ENCODE measurements at places on chromosomes 11 and 22.

DNA sequence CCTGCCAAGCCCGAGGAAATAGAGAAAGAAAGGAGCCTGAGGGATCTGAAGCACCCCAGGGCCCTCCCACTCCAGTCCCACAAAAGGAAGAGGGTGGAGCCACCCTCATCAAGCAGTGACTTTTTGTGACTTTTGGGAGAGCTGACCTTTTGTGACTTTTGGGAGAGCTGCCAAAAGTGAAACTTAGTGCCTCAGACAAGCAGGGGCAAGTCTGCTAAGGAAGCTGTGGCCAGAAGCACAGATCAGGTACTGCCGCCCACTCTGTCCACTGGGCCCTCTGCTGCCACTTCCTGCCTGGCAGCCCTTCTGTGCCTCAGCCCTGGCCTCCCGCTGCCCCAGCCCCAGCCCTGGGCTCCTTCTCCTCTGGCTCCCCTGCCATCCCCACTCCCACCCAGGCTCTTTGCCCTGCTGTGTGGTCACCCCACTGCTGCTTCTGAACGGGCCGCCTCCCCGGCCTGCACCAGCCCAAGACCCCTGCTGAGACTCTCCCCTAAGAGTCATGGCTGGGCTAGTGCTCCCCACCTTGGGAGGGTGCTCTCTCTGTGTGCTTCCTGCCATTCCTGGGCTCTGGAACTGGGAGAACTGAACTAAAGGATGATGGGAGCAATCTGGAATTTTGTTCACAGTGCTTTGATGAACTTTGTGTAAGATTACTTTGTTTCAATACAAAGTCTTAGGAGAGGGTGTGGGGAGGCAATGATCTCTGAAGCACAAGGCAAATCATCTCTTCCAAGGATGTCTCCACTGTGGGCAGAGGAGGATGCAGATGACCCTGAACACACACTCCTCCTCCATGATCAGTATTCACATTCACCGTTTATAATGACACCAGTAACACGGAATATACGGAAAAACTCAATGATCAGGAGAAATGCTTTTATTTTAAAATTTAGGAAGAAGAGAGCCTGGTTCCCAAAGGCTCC lies at the start of gene APOBEC3H:
Gene APOBEC3H (plus strand): TSS at position 147 of the 923 bp plus-strand sequence. CDS start 3,035 bp downstream, outside the sequence.
- DNase-seq, result peak; percentile 10

DNA sequence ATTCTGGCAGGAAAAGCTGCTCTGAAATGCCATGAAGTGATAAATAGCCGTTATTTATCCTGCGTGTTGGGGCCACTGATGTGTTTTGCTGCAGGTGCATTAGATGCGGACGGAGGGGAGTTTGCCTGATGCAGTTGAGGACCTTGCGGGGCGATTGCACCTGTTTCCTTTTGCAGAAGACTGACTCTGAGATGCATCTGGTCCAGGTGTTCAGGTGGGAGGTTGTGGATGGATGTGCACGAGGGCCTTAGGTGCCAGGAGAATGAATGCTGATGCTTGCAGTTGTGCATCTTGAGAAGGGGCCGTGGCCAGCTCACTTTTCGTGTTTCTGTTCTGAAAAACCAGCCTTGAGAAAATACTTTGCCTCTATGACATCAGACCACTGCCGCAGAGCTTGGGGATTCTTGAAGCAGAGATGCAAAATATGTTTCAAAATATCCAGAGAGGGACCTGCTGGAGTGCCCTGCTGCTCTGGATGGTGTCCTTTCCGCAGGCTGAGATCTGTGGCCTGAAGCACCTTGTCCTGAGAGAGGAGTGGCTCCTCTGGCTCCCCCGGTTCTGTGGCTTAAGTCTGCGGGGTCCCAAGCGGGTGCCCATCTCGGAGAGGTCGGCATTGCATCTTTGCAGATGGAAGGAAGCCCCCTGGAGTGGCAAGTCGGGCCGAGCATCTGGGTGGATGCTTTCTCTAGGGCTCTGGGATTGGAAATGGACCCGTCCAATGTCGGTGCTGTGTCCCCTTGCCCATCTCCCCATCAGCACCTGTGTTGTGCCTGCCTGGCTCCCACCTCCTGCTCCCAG lies 1031.1 kb downstream of the TBC1D22A start:
- no peak for DNase-seq

DNA sequence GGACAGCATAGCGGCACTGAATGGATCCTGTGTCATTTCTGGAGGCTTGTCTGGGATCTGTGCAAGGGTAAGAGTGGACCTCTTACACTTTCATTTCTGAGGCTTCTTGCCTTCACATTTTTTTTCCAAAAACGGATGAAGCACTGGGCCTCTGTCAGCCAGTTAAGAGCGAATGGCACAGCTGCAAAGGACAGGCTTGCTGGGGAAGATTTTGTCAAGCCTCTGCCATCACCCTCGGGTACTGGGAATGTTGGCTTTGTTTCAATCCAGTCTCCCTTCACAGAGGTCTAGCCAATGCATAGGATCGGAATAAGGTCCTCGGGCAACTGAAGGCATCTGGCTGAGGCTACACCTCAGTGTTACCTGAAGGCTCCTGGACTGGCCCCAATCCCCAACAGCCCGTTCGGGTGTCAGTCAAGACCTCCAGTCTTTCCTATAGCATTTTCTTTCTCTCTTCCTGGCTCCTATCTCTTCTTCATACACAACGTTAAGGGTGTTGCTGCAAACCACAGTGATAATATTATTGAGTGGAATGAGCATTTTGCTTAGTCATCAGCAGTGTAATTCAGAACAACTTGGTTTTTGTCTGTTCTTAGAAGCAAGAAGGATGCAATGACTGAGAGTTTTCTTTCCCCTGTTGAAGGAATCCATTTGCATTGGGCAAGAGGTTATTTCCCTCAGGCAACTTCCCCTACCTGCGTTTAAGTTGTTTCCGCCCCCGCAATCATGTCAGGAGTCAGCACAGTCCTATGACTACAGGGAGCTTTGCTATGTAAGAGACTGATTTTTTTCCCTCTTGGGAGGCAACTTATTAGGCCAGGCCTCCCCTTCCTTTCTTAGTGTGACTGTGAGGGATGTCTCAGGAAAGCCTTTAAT lies 22.8 kb downstream of the NPAT start:
- DNase-seq, result peak; percentile 38

- peak; percentile 96 for DNase-seq
Observed at GRCh38 chr22:46528121-46528610, 9.3 kb downstream of the CELSR1 start.

- DNase-seq, result peak; percentile 71
Observed at GRCh38 chr11:107999759-108000455, 8.8 kb upstream of the CUL5 start.

DNA sequence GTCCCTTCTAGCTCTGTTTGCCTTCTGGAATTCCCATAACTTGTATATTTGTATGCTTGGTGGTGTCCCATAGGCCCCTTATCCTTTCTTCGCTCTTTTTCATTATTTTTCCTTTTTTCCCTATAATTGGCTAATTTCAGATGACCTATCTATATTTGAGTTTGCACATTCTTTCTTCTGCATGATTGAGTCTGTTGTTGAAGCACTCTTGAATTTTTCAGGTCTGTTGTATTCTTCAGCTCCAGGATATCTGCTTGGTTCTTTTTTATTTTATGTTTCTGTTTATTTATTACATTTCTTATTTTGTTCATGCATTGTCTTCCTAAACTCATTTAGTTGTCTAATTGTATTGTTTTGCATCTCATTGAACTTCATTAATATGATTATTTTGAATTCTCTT lies 28.0 kb downstream of the NCAM1 start:
- DNase-seq, result no peak

DNA sequence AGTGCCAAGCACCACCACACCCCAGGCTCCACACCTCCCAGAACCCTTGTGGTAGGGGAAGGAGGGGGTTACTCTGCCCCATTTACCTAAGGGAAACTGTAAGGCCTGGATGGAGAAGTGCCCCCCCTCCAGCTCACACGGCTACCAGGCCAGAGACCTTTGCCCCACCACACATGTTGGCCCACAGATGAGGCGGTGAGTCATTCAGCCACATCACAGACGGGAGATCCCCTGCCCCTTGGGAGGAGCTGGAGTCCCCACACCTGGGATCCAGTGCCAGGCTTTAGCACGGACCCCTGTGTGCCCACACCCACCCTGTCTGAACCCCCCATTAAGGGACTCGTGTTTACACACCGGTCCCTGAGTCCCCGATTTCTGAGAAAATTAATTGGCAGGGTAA lies 24.9 kb downstream of the CDKN1C start:
- DNase-seq, result peak; percentile 31

DNA sequence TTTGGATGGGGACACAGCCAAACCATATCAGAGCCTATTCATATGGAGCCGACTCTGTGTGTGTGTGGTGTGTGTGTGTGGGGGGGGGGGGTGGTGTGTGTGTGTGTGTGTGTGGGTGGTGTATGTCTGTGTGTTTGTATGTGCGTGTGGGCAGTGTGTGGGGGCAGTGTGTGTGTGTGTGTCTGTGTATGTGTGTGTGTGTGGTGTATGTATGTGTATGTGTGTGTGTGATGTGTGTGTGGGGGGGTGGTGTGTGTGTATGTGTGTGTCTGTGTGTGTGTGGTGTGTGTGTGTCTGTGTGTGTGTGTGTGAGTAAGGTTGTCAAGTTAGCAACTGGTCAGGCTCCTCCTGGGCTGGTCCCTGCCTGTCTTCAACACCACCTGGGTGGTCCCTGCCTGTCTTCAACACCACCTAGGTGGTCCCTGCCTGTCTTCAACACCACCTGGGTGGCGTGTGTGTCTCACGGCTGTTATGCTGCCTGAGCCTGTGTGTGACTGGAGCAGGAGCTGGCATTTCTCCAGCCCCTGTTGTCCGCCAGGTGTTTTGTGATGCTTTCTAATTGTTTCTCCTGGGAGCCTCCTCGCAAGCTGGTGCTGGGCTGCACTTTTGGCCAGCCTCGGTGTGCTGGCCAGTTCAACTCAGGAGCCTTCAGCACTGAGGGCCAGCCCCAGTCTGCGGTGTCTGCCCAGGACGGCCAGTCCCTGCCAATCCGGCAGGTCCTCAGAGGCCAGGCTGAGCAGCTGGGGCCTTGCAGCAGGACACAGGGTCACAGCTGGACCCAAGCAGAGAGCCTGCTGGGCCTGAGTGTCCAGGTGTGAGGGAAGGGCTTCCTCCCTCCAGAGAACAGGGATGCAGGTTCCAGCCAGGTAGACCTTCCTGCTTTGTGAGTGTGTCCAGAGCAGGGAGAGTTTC lies 21.5 kb upstream of the PVALB start:
- no peak for DNase-seq

GRCh38 chr11:125412177-125412496 lies 83.9 kb downstream of the FEZ1 start:
- no peak for DNase-seq

- peak; percentile 82 for DNase-seq
Observed at GRCh38 chr22:27670701-27671412, 130.7 kb downstream of the MN1 start.

DNA sequence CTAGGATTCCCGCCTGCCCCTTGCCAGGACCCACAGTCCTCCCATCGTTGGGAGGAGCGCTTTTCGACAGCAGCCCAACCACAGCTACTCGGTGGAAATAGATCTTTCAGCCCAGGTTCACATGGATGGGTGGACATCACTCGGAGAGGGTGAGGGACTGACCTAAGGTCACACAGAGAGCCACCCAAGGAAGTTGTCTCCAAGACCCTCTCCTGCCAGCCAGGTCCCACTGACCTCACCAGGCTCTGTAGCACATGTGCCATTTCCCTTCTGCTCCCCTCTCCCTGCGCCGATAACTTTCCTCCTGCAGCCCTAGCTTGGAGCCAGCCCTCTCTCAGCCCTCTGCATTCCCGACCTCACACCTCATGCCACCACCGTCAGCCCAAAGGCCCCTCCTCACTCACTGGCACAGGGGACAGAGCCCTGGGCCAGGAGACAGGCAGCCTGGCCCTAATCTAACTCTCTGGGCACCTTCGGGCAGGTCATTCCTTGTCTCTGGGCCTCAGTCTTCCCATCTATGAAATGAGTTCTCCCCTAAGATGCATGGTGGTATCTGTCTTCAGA lies 4.7 kb downstream of the KCNJ4 start:
- DNase-seq, result peak; percentile 16

DNA sequence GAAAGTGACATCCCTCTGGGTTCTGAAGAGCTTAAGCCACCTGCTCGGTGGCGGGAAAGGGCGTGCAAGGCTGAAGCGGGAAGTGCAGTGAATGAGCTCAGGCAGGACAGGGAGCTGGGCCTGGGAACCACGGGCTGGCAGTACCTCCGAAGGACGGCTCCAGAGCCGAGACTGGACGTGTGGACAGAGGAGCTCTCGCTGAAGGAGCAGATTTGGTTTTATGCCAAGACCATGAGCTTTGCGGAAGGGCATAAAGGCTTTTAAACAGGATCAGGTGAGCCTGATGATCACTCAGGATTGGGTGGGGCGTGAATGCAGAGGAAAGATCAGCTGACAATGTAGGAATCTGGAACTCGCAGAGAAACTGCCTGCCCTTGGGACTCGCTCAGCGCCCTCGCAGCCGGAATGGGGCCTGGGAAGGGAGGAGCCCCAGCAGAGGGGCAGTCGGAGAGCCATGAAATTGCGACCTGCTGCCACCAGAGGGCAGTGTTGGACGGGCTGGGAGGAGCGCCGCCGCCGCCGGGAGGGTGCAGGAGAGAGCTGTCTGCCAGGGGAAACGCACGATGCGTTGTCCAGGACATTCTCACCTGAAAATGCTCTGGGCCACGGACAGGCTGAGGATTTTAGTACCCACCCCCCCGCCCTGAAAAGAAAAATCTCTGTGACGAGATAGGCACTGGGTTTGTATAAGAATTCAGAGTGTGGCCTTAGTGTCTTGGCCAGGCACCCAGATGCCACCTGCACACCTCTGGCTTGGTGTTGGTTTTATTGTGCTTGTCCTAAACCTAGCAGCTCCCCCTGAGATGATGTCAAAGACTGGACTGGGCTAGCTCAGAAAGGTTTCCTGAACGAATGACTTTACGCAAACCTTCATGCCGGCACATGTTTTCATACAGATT lies 324.4 kb downstream of the NTM start:
- DNase-seq, result peak; percentile 94

DNA sequence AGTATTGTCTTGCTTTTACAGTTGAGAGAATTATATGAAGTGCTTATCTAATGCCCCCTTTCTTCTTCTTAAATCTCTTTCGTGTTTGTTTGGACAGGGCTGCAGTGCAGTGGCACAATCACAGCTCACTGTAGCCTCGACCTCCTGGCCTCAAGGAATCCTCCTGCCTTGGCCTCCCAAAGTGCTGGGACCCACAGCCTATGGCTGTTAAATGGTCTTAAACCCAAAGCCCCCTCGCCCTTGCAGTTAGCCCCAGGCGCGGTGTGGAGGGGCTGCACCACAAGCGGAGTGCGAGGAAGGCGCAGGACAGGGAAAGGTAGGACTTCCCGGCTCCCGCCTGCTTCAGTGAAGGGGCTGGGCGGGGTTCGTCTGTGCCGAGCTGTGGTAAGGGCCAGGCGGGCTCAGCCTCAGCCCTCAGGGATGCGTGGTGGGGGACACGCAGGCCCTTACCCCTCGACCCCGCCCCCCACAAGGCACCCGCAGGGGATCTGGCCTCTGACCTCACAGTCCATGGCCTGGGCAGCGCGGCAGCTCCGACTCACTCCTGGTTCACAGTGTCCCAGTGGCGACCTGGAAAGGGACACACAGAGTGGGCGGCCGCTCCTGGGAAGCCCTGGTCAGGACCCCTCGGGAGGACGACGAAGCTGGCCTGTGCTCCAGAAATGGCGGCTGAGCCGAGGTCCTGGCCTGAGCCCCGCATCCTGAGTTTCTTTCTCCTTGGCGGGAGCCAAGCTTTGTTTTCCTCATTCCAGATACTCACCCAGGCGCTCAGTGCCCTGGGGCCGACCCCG lies 24.5 kb downstream of the BID start:
- DNase-seq, result no peak

Data from astrocyte of the hippocampus (primary cell).